ENCODE measurements at places on chromosomes 13 and 19. TPM values are rescaled to one million over a fixed set of nuclear protein-coding genes. Genes with fewer than 3 reads are reported as not detected.

NLRP11 gene
- total RNA-seq = not detected

DNA sequence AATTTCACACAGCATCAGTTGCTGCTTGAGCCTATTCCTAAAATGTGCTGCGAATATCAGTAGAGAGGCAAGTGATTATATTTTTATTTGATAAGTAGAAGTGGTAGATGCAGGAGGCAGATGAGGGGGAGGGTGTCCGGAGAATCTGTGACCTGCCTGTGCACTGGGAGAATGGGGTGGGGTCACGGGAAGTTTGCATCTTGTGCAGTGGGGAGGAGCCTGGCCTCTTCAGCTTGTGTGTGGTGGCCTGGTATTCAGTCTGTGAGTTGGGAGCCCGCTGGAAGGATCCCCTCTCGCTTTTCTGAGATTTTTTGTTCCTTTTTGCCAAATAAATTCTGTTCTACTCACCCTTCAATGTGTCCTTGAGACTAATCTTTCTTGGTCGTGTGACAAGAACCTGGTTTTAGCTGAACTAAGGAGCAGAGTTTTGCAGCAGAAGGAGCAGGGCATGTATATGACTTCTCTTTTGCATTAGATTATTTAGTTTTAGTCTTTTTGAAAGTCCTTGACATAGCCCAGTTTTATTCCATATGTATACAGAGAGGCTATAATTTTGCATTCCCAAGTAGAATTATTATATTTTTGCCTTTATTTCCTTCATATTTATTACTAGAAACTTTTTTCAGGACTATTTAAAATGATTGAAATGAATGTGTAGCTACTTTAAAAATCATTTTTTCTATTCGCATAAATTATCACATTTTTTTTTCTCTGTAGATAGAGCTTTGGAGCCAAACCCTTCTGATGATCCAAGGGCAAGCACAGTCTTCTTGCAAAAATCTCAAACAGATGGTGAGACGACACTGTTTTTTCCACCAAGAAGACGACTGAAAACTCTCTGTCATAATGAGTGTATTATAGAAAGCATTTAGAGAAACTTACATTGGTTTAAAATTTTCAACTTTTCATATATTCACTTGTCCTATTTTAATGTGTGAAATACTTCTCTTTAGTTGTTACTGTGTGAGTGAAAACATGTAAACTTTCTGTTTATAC lies 1257.2 kb downstream of the UQCRFS1 start:
- DNase-seq = no peak

ANKLE1 gene
- 17.9 TPM for total RNA-seq

WASF3 gene
- 0.07 TPM for total RNA-seq

DNA sequence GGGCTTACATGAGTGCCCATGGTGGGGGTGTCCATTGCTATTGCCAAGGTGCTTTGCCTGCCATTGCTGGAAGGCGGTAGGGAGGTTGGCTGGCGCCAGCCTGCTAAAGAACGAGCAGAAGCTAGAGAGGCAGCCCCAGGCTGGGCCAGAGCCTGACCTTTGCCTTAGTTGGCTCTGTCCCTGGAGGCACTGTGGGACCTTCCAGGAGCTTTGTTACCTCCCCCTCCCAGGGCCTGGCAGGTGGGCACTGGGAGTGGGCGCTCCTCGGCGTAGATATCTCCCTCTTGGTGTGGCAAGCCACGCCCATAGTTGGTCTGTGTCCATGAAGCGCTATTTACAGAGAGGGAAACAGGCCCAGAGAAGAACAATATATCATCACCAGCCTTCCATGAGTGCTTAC lies 2.3 kb upstream of the SLC25A42 start:
- DNase-seq = no peak

- no peak for DNase-seq
Observed at GRCh38 chr13:74115133-74115532, 19.1 kb downstream of the KLF12 start.

DNA sequence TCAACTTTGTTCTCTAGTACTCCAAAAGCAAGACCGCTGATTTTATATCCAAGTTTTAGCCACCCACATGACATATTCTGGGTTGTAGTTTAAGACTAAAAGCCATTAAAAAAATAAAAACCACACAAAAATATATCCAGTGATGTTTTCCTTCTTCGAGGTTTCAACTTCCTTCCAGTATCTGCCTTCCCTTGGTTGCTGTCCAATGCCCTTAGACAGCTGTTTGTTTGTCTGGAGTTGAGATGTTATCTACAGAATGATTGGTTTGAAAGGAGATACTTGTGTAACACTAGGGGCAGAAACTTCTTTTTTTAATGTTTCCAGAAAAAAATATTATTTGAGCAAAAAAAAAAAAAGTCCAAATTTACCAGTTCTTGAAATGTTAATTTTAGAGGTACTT lies 591.5 kb upstream of the PCDH9 start:
- DNase-seq = no peak

DNA sequence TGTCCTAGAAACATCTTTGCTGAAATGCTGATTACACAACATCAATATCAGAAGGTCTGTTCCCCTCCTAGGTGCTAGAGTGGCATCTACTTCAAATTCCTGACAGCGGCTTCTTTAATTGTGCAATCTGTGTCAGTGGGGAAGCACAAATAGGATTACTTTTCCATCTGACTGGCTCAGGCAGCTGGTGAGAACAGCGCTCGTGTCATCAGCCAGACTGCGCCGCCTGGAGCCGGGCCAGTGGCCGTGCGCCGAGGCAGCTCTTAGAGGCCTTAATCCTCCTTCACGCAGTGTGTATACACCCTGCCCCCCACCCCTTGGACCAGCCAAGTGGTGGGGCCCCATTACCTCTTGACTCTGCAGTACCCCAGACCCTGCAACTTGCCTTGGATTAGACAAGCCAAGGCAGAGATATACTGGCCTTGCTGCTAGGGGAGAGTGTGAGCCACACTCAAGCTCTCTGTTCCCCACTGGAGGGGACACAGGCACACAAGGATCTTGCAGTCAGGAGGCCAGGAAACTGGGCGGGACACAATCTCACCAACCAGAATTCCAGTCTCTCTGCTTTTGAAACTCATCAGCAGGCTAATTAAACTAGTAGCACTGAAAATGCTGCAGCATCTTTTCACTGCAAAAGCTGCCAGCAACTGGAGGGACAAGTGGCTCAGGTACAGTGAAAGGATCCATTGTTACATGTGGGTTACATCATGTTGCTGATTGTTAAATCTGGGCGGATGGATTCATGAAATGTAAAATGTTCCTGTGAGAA lies 48.9 kb upstream of the EPHX3 start:
- no peak for DNase-seq

RTBDN gene
- not detected for total RNA-seq

DNA sequence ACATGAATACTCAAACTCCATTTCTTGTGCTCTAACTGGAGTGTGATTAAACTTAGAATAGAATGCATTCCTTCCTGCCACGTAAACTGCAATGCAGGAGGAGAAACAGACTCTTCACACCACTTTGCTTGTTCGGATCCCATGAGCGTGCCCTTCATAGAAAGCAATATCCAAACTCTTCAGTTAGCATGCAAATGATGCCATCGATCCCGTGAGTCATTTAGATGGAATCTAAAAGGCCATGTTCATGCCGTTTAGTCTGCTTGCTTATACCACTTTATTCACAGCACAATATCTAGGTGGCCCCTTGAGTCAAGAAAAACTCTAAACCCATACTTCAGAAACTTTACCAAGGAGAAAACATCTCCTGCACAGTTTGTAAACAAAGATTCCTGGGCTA lies 225.8 kb downstream of the OXGR1 start:
- no peak for DNase-seq

GRCh38 chr19:35992907-35993765 lies 1.9 kb upstream of the SDHAF1 start:
- DNase-seq = no peak

- DNase-seq = no peak
Observed at GRCh38 chr13:30037306-30037705, 186.9 kb upstream of the UBL3 start.

SIGLEC9 gene
- 0.52 TPM for total RNA-seq

DNA sequence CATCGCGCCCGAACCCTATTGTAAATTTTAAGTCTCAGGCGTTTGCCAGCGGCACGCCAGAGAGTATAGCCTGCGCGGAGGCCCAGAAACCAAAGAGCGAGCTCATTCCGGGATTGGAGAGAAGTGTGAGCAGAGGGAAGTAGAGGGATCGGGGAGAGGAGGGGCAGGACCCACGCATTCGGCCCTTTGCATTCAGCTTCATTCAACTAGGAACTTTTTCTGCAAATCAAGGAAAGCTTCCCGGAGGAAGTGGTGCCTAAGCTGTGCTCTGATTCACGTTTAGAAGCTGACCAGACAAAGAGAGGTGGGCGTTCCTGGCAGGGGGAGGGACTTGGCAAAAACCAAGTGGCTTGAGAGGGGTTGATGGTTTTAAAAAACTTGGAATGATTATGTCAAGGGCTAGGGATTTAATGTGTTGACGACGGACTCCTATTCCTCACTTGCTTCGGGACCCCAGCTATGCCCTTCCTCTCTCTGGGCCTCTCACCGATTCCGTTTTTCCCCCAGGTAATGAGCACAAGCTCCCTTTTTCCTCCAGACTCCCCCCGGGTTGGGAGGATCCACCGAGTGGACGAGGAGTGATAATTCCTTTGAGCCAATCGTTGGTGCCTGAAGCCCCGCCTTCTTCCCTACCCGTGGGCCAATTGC lies 811 bp upstream of the PRMT1 start:
- no peak for DNase-seq

ONECUT3 gene
- total RNA-seq = not detected

DNA sequence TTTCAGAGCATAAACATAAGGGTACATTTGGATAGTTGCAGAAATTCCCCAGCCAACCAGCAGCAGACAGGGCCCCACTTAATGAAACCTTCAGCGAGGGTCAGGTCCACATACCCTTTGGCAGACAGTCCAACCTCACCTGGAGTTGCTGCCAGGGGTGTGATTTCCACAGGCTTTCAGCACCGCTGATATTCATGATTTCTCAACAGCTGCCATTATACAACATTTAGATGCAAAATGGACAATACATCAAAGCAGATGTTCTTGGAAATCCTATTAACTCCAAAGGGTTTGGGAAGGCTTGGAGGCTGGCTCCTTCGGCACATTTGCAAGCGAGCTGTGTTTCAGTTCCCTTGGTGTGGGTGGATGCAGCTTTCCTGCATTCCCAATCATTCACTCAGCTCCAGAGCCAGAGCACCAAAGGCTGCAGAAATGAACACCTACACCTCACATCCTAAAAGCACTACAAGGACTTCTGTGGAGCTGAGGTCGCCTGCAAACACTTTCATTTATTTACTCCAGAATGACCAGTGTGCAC lies 147.2 kb upstream of the VSTM2B start:
- DNase-seq = no peak

DNA sequence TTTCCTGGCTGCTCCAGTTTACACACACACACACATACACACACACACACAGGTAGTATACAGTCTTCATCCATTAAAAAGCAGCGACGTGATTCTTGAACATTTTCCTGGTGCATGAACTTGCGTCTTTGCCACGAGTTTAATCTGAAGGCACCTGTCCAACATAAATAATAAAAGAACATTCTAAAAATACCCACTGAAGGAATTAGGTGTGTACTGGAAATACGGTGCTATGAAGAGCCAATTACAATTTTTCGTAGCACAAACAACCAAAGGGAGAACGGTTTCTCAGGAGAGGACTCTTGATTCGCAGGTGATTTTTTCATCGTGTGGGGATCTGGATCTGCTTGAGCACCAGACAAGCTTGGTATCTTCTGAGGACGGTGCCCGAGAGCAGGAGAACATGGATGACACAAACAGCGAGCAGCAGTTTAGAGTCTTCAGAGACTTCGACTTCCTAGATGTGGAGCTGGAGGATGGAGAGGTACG lies 61.2 kb downstream of the ZAR1L start:
- no peak for DNase-seq

GRCh38 chr13:25371875-25372283 lies at the start of gene ATP8A2:
TSS of gene ATP8A2 (plus strand) at chr13:25371974. CDS start at chr13:25372213, 239 bp downstream.
- no peak for DNase-seq

ZNF865 gene
- 12.2 TPM for total RNA-seq

GRCh38 chr19:29662604-29663404 lies 2.5 kb upstream of the PLEKHF1 start:
- peak; percentile 64 for DNase-seq

NBEA gene
- 0.14 TPM for total RNA-seq

DNA sequence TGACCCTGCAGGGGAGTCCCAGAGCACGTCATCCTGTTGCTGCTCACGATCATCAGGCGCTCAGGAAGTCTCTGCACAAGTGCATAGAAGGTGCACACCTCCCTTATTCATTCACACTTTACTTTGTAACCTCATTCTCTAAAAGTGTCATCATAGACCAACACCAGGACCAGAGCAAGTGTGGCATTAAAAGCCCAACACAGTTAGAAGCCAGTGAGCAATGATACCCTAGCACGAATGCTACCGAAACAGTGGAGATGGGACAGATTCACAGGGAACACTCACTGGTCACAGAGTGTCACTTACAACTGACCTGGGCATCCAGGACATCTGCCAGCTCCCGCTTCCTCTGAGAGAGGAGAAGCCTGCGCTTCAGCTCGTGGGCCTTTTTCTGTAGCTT lies 17.0 kb downstream of the HAUS8 start:
- no peak for DNase-seq

DNA sequence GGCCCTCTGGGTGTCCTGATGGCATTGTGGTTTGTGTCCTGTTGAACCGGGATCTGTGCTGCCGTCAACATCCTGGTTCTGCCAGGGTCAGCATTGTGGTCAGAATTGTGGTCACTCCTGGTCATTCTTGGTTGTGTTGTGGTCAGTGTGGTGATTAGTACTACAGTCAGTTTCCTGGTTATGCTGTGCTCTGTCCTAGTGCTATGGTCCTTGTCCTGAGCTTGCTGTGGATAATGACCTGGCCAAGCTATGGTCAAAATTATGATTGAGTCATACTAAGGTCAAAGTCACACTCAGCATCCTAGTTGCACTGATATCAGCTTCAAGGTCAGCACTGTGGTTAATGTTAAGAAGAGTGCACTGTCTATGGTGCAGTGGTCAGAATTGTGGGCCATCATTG lies 4.5 kb upstream of the OLFM2 start:
- no peak for DNase-seq

- DNase-seq = no peak
Observed at GRCh38 chr13:102620516-102620915, 23.7 kb downstream of the TPP2 start.

- DNase-seq = no peak
Observed at GRCh38 chr19:33257828-33258227, 32.2 kb upstream of the SLC7A10 start.

PNMA8B gene
- total RNA-seq = not detected
